Foreskin fibroblast (primary cell): ENCODE measurements at places on chromosomes 5 and 9.

DNA sequence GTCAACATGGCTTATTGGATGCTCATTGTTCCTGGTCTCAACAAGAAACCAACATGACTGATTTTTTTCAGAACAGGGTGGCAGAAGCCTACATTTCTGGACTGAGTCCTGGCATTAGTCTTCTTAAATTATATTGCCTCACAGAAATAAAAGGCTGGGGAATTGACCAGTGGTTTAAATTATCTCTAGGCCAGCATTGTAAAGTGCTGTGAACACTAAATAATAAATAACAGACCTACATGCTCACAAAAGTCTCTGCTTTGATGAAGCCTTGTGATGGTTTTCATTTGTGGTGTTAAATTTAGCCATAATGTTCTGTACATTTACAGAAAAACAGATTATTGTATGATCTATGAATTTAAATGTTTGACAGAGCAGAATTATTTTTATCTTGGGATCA, 44.7 kb upstream of the CD180 start:
- no peak for DNase-seq

DNA sequence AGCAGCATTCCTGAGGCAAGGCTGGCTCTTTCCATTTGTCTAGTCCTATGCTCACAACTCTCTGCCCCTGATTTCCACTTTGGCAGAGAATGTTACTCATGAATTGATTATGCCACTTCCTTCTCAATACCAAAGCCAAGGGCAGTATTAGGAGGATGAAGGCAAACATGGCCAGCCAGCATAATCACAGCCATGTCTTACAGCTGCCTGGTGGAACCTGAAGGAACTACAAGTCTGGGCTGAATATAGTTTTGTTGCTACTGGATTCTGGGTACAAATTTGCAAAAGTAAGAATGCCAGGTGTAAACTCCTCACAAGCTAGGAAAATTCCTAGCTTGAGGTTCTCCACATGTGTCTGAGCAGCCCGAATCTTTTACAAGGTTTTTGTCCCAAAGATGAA, 4.2 kb downstream of the SIL1 start:
- no peak for DNase-seq

- peak; percentile 71 for DNase-seq
These were observed 1125.0 kb upstream of the DMAC1 start for GRCh38 chr9:8924562-8924961.

GRCh38 chr5:130836729-130837649, 328.1 kb downstream of the HINT1 start:
- no peak for DNase-seq

DNA sequence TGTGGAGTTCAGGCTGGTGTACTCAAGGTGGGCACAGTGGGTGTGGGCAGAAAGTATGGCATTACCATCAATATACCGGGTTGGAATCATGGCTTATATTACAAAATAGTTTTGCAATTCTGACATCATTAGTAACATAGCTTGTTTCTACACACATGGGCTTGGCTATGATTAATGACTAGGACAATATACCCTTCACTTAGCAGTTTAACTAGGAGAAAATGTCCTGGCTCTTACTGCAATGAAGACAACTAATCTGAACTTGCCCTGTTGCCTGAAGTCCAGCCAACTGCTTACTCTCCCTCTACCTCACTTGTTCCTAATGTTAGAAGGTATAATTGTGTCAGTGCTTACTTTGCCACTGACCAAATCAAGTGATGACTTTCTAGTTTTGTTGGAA, 612.5 kb downstream of the EFNA5 start:
- DNase-seq, result peak; percentile 6

DNA sequence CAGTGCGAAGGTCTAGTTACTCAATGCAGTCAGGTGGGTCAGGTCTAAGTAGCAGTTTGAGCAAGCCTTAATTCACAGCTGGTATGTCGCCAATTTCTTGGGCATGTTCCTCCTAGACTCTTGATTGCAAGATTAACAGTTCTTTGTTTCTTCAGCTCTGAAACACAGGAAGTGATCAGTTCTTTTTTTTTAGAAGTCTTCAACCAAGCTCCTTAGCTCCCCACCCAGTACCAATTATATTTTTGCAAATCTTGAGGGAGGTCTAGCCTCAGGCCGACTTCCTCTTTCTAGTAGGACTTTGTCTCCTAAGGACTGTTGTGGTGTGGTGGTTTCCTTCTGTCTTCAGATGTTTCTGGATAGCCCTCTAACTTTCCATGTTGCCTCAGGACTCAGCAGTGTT, 2054.2 kb downstream of the MAT2B start:
- no peak for DNase-seq

DNA sequence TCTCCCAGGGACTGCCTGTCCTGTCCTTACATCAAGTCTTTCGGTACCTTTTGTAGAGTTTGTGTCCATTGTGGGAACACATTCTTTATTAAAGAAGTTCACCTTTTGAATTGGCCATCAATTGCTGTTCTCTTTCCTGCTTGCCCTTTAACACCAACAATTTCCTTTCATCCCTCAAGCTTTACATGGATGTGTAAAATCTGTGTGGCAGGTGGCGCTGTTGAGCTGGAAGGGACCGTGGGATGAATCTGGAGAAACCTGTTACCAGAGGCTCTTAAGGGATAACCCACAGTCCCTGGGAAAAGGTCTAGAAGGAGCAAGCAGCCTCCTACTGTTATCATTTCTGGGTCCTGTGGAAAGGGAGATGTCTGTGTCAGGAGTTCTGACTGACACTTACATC, 7.9 kb upstream of the ZFP62 start:
- DNase-seq, result peak; percentile 51

- DNase-seq, result no peak
These were observed 65.8 kb downstream of the KCTD16 start for GRCh38 chr5:144236499-144236898.

- DNase-seq, result no peak
These were observed 22.2 kb upstream of the CXCL14 start for GRCh38 chr5:135600971-135601381.

DNA sequence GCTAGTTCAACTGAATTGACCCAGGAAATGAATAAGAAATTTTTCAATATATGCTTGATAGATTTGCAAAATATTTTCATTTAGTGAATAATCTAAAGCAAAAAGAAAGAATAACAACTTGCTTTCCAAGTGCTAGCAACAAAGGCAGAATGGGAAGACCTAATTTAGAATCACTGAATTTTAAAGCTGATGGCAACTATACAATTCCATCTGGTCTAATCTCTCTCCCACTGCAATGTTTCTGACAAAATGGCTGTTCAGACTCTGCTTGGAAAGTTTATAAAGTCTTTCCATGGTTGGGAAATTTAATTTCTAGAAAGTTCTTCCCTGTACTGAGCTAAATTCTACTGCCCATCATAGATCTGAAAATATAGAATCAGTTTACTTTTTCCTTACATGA, 75.7 kb upstream of the ACOT12 start:
- DNase-seq, result no peak

DNA sequence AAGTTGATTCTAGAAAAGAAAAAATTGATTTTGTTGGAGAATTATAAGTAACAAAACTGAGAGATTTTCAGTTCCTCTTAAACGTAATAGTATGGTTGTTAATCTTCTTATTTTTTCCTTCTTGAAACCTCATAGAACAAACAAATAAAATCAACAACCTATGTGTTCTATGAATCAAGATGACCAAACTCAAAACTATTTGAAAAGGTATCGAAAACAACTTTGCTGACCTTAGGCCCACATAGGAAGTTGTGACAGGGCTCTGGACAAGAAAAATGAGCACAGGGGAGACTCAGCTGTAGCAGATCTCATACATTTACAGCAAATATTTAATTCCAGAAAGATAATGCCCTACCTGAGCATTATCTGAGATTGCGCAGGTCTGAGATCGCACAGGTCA, 169.4 kb upstream of the CCNH start:
- no peak for DNase-seq

- no peak for DNase-seq
These were observed 411.3 kb downstream of the ARHGEF28 start for GRCh38 chr5:74037321-74037720.

DNA sequence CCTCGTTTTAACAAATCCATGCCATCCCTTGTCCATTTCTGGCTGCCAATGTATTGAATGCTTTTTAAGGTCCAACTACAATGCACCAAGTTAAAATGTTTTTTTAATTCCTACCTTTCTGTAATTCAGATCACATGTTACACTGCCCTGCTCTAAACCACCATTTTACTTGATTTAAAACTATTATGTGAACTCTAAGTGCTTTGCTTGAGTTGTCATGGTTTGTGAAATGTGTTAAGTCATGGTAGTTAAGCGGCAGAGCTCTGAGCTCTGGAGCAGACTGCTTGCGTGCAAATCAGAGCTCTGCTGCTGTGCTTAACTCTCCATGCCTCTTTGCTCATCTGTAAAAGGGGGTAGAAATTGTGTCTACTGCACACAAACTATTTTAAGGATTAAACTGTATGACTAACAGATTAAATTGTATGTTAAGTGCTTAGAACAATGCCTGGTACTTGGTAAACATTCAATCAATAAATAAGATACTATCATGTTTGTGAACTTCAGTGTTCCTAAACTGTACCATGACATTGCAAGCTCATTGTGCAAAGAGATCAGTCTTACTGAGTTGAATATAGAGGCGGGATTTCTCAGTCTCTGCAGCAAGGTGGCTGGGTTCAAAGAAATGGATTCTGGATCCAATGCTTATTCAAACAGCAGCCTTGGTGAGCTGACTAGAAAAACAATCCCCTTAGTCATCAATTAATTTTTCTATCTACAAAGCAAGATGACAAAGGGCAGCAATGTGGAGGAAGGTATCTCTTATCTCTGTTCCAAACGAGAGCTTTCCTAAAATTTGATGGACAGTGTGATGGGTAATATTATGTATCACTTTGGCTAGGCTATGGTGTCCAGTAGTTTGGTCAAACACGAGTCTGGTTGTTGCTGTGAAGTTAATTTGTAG, 16.1 kb upstream of the CMBL start:
- no peak for DNase-seq

GRCh38 chr9:111298111-111298510, 31.9 kb downstream of the OR2K2 start:
- no peak for DNase-seq

DNA sequence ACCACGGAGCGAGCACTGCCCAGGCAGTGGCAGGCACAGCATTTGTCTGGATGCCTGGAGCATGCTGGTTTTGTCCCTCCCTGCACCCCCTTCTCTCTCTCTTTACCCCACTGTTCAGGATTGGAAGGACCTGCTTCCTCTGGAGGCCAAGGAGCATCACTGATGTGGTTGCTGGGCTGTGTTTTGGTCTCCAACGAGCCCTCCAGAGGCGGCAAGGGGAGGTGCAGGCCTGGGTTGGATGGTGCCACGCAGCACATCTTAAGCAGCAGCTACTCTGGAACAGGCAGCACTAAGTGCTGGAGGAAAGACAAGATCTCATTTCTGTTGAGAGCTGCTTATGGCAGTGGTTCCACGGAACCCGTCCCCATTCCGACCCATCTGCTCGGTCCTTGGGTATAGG, 139.6 kb downstream of the CMYA5 start:
- no peak for DNase-seq

DNA sequence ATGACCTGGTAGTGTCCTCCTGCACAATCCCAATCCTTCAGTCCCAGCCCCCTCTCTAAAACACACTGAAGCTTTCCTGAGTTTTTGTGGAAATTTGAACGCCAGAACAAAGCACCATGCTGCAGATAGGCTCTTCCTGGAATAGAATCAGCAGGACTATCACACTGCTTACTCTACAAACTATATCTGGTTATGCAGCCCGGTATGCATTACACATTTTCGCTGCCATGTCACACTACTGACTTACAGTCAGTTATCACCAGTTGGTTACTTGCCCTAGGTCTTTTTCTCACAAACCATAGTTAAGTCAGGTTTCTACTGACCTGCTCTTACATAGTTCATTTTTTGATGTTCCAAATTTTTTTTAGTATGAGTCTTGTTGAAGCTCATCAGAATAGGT, 24.9 kb downstream of the PLCXD3 start:
- DNase-seq, result no peak

DNA sequence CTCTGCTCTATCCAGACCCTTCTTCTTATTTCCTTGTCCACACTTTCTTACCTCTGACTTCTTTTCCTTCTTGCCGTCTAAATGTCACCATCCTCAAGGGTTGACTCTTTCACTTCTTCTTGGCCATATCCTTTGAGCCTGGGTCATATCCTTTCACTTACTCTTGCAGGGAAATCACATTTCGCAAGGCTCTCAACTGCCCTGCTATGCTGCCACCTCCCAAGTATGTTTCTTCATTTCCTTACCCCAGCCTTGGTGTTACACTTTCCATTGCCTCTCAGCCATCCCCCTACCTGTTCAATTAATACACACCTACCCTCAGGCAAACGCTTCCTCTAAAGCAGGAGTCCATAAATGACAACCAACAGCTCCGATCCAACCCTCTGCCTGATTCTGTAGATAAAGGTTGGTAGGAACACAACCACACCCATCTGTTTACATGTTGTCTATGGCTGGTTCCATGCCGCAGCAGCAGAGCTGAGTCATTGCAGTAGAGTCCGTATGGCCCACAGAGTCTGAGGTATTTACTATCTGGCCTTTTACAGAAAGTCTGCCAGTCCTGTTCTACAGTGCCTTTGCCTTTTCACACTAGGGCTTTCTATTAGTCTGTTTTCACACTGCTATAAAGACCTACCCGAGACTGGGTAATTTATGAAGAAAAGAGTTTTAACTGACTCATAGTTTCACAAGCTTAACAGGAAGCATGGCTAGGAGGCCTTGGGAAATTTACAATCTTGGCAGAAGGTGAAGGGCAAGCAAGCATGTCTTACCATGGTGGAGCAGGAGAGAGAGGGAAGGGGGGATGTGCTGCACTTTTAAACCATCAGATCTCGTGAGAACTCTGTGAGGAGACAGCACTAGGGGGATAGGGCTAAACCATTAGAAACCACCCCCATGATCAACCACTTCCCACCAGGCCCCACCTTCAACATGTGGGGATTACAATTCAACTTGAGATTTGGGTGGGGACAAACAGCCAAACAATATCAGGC, 97.9 kb downstream of the SV2C start:
- no peak for DNase-seq

DNA sequence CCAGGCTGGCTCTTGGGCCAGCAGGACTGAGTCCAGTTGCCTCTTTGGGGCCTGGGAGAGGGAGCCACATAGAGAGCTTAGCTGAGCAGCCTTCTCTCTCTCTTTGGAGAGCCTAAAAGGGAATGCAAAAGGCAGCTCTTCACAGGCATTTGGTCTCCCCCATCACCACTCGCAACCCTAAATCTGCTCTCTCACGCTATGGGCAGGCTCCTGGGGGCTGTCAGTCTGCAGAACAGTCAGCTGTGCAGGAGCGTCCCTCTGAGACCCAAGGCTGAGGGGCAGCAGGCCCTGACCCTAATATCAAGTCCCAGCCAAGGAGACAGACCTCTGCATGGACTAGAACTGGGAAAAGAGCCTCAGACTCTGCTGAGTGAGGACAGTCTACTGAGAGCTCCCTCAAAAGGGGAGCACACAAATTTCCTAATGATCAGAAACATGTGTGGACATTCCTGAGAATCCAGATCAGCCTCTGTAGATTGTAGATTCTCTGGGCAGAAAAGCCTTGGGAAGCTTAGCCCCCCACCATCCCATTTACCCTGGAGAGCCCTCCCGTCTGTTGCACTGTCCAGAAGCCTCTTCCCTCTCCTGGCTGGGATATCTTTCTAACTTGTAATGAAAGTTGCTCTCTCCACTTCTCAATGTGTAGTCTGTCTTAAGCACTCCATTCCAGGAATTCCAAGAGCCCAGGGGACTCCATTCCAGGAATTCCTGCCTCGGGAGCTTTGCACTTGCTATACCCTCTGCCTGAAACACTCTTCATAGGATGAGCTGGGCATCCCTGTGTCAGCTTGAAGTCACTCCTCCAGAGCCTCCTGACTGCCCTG, 79.4 kb downstream of the FAM114A2 start:
- DNase-seq, result peak; percentile 77
